Stimulated activated CD8-positive, alpha-beta memory T cell treated with anti-CD3 and anti-CD28 coated beads, Interleukin-4, amount 100 ng/mL, for 4 hours (primary cell): ENCODE measurements at places on chromosomes 3 and 15.

- no peak for DNase-seq
Measured at GRCh38 chr3:114872050-114872449, 275.0 kb downstream of the ZBTB20 start.

DNA sequence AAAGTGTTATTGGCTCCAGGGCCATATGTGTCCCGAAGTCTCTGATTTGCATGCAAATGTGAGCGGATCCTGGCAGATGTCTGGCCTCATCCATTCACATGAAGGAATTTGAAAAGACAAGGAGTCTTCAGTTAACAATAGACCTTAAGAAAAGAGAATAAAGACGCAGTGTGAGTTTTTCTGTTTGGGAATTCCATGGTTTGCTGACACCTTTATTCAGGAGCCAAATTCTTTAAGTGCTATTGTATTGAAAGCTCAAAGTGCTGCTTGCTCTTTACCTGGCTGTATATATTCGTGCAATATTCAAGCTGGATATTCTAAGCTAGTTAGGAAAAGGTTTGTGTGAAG is 2.2 kb downstream of the LRRN1 start:
- DNase-seq, result no peak

DNA sequence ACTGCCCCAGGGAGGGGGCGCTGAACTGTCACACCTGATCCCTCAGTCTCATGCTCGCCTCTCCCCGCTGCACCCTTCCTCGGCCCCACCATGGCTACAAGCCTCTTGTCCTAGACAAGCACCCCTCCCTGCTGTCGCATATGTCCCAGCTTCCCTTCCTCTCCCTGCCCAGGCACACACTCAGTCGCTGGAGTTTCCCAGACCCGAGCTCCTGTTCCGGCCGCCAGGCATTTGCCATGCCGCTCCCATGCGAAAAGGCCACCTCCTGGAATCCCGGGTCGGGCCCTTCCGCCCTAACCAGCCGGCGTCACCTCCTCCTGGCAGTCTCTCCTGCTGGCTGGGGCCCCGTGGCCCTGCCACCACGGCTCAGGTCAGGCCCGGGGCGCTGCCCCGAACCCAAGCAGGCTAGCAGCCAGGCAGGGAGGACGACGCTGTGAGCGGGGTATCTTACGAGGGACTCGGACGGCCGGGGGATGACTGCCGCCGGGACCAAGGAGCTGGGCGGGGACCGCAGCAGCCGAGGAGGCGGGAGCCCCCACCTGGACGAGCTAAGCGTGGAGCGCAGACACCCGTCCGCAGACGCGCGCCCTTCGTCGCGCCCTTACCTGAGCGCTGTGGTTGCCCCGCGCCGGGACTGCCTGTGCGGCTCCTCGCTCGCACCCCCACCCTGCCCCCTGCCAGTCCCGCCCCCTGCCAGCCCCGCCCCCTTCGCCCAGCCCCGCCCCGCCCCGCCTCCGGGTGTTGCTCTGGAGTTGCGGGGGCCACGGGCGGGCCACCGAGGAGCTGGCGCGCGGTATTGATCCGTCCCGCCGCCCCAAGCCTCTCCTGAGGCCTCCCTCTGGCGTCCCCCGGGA is at the start of gene ALS2CL:
TSS of gene ALS2CL (minus strand) at position 642 of the 854 bp plus-strand sequence. CDS start 4,239 bp downstream, outside the sequence.
- DNase-seq, result peak; percentile 23

DNA sequence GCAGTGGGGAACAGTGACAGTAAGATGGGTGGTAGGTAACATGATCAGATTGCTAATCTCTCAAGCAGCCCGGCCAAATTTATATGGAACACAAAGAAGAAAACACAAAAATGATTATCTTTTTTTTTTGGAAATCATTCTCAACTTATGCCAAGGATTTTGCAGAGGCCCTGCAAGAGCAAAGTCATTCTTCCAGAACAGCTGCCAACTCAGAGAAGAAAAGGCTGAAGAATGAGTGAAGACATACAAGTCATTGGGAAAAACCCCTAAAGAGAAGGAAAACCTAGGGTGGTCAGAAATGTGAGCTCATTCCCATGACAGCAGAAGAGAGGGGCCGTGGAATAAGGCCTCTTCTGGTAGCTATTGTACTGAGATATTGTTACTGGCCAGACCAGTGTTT is 246.7 kb downstream of the SHOX2 start:
- no peak for DNase-seq

DNA sequence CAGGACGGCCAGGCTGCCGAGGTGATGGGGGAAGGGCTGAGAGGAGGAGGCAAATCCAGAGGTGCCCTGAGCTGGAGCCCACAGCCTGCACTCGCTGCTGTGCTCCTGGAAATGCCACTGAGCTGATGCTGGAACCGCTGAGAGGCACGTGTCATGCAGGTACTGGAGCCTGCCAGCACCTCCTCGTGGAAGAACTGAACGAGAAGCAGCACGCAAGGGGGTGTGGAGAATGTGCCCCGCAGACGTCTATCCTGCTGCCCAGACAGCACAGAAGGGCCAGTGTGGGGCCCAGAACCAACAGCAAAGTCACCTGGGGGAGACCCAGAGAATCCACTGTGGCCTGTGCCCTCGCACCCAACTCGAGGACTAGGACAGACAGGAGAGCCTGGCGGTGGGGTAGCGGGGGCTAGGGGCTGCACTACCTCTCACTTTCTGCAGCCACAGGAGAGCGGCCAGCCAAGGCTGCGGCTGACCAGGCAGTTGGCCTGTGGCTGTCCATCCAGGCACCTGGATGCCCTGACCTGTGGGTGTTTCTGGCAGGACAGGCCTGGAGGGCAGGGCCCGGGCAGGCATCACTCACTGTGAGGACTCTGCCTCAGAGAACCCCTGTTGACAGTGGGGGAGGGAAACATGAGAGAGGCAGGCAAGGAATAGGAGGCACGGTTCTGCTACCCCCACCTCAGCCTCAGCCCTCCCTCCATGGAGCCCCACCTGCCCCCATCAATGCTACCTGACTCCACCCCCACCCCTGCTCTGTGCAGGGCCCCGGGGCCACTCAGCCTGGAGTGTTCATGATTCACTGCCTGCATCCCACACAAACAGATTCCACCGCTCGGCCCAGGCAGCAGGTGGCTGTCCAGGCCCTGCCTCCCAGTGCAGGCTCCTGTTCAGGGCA is 213.1 kb downstream of the TBC1D2B start:
- DNase-seq, result no peak

- no peak for DNase-seq
Measured at GRCh38 chr3:179133575-179133974, 14.6 kb upstream of the PIK3CA start.

- no peak for DNase-seq
Measured at GRCh38 chr3:141288336-141288990, 56.8 kb downstream of the PXYLP1 start.
